ENCODE measurements at places on chromosomes 7 and 10. TPM values are rescaled to one million over a fixed set of nuclear protein-coding genes. Genes with fewer than 3 reads are reported as not detected.
A peak's percentile ranks its signal among the peaks of the same experiment; 100 is the strongest.

Gene CRPPA
- 1.1 TPM for total RNA-seq

Gene MSRB2
- 6.0 TPM for total RNA-seq

Gene METTL27
- 0.55 TPM for total RNA-seq

Gene HOGA1
- not detected for total RNA-seq

Gene ITPRID1
- not detected for total RNA-seq

Gene SLC18A3
- not detected for total RNA-seq

Gene CC2D2B
- 3.0 TPM for total RNA-seq

DNA sequence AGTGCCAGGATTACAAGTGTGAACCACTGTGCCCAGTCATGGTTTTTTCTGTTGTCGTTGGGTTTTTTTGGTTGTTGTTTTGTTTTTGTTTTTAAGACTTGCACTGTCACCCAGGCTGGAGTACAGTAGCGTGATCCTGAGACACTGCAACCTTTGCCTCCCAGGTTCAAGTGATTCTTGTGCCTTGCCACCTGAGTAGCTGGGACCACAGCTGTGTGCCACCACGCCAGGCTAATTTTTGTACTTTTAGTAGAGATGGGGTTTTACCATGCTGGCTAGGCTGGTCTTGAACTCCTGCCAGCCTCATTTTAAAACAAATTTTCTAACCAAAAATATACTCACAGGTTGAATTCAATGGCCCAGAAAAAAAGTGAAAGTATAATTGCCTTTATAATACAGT, 174.1 kb downstream of the AHR start:
- no peak for DNase-seq

GRCh38 chr7:74093671-74094223, 10.1 kb downstream of the LIMK1 start:
- DNase-seq, result no peak

DNA sequence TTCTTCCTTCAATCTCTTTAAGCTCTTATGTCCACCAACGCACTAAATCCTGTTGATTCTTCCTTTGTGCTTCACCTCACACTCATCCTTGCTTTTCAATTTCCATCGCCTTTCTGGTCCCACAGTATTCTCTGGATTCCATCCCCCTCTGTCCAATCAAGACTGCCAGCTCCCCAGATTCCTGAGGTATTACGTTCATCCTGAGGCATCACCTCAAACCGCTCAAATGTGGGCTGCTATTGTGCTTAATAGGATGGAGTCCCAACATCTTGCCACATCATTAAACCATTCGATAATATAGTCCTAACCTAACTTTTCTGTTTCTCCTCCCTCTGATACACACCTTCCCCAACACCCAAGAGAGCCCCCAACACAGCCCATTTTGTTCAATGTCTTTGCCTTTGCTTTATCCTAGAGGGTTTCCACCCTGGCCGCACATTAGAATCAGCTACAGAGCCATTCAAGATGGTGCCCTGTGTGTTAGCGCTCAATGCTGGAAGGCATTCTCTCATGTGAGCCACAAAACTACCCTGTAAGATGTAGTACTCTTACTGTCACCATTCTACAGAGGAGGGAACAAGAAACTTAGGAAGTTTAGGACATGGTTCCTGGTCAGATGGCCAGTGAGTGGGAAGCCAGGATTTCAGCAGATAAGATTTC, 79.5 kb upstream of the LEP start:
- DNase-seq, result peak; percentile 31

DNA sequence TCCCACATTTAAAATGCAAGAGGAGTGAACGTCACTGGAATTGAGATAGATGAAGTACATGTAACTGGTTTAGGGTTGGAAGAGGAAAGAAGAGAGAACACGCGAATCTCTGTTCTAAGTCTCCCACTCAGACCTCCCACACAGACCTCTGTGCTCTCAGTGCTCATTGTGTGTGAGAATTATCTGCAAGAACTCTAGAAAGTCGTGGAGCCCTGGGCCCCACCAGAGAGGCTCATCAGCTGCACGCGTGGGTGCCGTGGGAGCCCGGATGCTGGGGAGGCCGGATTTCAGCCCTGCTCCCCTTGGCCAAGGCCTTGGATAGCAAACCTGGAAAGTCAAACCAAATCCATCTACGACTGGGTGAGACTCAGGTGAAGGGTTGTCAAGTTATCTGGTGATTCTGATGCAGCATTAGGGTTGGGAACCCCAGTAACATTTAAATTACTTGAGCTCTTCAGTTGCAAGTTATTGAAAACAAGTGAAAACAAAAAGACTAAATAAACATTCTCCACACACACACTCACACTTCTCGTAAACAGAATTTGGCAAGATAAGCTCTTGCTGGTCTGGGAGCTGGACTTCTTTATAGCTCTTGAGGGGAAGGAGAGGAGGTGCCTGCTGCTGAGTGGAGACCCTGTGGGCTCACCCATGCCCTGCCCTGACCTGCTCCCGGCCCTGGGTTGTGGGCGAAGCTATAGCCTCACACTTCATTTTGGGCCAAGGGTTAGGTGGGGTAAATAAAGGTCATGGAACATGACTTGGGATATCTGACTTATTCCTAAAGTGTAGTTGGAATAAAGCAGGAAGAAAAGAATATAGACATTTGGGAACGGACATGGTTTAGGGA, 250.3 kb downstream of the ADARB2 start:
- no peak for DNase-seq

DNA sequence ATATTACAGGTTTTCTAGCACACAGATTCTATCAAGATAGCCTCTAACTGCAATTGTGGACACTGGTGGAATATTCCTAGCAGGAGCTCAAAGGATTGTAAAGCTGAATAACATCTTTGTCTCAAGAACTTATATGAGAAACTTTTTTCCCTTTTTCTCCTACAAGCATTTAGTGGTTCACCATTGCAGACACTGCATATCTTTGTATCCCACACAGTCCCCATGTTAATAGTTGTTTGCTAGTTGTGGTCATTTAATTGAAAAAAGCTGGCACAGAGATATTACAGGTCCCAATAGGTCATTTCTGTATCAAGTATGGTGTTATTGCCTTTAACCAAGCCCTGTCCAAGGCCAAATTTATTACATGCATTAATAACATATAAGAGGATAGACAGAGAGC, 226.2 kb upstream of the TCF7L2 start:
- DNase-seq, result no peak

DNA sequence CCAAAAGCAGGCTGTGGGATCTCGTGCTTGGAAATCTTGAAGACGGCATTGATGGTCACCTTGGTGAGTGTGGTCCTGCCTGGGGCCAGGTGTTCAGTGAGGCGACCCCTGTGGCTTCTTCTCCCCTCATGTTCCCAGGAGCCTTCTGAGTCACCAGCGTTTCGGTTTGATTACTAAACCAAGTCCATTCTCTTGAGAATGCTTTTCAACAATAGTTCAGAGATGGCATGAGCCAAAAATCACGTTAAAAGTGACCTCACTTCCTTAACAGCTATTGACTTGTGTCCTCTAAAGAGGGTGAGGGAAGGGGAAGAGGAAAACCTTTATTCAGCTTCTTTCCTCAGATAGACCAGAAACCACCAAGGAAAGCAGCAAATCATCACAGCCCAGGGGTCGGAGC, 315.2 kb downstream of the GATA3 start:
- peak; percentile 69 for DNase-seq

DNA sequence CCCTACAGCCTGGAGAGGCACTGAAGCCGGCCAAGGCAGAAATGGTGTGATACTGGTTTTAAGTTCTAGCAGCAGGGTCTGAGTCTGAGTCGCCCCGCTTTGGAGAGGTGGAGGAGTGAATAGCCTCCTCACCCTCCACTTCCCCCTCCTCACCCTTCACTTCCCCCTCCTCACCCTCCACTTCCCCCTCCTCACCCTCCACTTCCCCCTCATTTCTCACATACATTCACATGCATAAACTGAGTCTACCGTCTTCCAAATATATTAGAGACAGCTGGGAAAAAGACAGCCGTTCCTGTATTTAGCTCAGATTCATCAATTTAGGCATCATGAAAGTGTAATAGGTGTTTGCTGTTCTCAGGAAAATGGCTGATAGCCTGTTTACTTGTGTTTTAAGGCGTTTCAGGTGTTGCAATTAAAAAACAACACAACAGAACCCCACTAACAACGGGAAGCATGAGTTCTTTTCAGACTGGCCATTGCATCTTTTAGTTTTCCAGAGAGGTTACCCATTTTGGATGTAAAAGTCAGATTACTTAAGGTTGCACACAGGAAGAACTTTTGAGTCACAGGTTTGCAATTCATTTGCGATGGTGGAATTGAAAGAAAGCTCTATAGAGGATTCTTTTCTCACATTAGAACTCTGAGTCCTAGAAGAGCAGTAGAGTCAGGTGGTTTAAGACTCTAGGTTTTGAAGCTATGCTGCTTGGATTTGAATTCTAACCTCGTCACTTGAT, 861 bp downstream of the NRBF2 start:
- DNase-seq, result no peak

GRCh38 chr10:69936091-69936490, 116.6 kb upstream of the MACROH2A2 start:
- DNase-seq, result no peak

DNA sequence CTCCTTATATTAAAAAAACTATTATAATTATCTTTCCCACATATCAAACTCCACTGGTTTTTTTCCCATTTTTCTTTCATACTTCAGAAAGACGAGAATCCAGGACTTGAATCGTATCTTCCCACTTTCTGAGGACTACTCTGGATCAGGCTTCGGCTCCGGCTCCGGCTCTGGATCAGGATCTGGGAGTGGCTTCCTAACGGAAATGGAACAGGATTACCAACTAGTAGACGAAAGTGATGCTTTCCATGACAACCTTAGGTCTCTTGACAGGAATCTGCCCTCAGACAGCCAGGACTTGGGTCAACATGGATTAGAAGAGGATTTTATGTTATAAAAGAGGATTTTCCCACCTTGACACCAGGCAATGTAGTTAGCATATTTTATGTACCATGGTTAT, 15.9 kb downstream of the SRGN start:
- DNase-seq, result peak; percentile 9

DNA sequence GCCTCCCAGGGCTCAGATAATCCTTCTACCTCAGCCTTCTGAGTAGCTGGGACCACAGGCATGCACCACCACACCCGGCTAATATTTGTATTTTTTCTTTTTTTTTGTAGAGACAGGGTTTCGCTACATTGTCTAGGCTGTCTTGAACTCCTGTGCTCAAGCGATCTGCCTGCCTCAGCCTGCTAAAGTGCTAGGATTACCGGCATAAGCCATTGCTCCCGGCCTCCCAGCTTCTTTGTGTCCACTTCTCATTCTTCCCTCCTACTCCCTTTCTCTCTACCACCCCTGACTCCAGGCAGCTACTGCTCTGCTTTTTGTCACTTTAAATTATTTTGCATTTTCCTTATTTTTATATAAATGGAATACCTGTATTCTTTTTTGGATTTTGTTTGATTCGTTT, 83.4 kb downstream of the PALS2 start:
- DNase-seq, result no peak

DNA sequence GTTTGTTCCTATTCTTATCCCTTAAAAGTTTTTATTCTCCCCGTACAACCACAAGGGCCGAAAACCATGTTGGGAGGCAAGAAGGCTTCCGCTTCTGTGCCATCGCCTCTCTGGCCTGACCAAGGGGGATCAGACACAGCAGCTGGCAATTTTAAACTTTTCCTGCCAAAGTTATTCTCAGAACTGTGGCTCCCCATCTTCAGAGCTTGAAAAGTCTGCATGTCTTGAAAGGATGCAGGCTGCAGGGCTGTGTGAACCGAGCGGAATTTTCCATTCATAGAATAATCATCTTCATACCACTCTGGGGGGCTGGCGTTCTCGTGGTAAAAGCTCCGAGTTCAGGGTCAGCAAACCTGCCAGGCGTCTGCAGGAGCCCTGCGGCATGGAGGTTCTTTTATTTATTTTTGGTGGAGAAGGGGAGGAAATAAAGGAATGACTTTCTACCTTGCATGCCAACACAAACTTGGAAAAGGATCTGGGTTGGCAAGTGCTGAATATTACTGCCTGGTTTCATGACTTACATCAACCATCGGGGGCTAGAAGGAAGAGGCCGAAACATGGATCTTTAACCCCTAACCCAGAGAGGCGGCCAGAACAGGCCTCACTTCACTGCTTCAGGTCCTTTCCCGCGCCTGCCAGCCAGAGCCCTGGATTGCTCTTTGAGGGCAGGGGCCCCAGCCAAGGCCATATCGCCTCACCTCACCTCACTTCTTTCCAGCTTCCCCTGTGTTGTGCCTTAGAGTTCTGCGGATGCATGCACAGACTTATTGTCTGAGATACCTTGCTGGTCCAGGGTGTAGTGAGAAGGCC, 3.0 kb upstream of the NANOS1 start:
- DNase-seq, result peak; percentile 33

GRCh38 chr10:5047912-5048628, 44.4 kb upstream of the AKR1C2 start:
- DNase-seq, result no peak

DNA sequence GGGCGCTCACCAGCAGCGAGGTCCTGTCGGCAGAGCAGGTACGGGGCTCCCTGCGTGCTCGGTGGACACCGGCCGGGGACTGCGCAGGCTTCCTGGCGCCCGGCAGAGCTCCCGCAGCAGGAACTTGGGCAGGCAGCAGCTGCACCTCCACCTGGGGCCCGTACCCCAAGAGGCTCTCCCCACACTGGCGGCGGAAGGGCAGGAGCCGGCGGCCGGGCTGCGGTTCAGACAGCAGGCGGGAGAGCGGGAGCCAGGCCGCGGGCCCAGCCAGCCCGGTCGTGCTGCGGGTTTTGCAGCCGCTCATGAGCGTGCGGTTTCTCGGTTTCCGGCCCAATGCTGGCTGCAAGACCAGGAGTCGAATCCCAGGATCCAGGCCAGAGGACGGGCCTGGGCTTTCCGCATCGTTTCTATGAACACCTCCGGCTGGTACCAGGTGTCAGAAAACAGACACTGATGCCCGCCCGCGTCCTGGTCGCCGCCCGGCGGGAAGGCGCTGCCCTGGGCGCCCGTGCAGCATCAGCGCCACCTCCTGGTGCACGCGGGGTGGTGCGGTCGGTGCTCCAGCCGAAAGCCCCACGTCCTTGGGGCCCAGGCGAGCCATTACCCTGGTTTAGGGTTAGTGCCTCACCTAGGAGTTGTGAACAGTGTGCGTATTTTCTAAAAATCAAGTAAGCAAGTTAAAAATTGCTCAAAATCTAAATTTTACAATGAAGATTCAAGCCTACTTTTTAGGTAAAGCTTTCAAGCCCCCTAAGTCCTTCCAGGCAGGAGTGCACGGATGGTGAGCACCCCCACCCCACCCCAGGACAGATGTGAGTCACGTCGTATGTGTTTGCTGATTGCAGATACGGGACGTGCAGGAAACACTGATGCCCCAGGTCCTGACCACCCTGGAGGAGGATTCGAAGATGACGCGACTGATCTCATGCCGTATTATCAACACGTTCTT, 47.4 kb upstream of the PRKAR1B start:
- peak; percentile 66 for DNase-seq

DNA sequence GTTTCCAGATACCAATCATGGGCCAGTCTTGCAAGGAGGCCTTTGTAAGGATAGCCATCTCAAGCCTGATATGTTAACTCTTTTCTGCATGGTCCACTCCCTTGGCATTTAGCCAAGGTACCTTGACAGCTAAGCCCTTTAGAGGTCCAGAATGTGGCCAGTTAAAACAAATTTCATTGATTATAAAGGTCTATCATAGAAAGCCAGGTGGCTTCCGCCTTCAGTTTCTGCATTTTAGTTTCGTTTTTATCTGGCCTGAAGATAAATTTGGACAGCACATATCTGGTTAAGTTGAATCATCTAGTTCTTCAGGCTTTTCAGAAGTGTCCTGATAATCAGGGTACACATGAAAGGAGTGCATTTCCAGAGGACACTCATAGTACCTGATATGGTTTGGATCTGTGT, 30.7 kb downstream of the ANKIB1 start:
- no peak for DNase-seq

Measured in activated CD8-positive, alpha-beta memory T cell treated with anti-CD3 and anti-CD28 coated beads, Interleukin-2, amount 10 ng/mL, durations not matched to agents 7 days and 5 days (primary cell).